Left ventricle myocardium inferior (tissue), 1 donor: ENCODE measurements at places on chromosomes 16 and 17.

DNA sequence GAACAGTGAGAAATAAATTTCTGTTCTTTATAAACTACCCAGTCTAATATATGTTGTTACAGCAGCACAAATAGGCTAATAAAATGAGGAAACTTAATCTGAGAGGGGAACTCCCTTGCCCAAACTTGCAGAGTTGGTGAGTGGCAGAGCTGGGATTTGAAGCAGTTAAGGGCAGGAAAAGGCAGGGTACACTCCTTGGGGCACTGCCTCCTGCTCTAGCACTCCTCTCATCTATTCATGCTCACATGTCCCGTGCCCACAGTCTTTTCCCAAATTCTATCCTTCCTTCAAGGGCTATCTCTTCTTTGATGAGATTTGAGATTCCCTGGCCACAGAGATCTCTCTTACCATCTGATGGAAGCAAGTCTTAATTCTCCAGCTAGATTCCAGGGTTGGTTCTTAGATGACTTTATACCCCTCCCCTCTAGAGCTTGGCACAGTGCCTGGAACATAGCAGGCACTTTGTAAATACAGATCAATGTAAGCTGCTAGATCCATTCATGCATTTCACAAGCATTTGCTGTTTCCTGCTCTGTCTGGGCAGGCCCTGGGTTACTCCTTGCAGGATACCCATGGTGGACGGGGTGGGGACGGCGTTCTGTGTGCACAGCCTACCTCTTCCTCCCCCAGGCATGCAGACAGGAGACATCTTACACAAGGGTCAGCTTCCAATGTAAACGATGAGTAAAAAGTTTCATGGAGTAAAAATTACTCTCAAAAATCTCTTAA lies 39.2 kb upstream of the ABCC12 start:
- no peak for DNase-seq

GRCh38 chr17:17180741-17181525 lies 25.2 kb downstream of the PLD6 start:
- peak; percentile 51 for DNase-seq

GRCh38 chr17:75751676-75752404 lies 13.2 kb downstream of the GALK1 start:
- no peak for DNase-seq

- DNase-seq: peak; percentile 20
Measured at GRCh38 chr16:31253642-31254045, 6.1 kb upstream of the ITGAM start.

- no peak for DNase-seq
Measured at GRCh38 chr16:83118365-83118764, 491.6 kb downstream of the CDH13 start.

DNA sequence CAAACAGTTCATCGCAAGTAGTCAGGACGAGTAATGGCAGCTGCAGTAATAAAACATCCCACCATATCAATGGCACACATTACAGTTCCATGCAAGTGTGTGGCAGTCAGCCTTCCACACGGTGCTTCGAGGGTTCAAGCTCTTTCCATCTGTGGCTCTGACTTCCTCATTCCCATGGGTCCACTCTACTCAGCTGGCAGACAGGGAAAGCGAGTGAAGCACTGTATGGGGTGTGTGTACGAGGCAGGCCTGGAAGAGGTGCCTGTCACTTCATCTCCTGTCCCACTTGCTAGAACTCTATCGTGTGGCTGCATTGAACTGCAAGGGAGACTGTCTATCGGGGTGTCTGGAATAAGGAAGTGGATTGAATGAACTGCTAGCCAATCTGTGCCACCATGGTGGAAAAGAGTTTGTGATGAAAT lies 160.6 kb downstream of the CPPED1 start:
- DNase-seq: no peak

GRCh38 chr17:83203073-83203471 lies 123.7 kb downstream of the METRNL start:
- DNase-seq: peak; percentile 50

DNA sequence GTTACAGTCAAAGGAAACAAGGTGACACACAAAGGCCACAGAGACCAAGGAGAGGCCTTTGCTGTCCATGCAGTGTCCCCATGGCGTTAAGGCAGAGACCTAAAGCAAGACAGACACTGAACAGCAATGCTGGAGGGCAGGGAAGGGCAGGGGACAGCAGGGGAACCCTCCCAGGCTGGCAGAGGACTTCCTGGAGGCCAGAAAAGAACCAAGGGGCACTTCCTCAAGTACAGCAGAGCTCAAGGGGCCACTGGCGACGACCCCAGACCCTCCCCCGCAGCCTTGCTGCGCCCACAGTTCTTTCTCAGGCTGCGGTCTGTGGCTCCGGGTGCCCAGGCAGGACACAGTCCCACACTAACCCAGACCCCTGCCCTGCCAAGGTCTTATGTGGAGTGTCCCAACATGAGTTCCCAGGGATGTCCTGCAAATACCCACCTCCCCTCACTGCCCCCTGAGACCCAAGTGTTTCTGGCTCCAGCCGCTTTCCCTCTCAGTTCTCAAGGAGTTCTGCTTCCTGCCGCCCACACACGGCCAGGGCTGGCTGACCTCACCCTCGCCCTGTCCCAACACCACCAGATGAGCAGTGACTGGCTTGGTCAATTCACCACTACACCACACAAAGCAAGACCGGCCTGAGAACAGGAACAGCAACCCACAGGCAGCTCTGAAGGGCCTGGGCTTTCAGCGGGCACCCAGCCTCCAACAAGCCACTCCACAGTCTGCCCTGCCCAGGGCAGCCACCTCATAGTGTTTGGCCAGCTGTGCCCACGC lies 4.2 kb downstream of the CLCN7 start:
- no peak for DNase-seq

DNA sequence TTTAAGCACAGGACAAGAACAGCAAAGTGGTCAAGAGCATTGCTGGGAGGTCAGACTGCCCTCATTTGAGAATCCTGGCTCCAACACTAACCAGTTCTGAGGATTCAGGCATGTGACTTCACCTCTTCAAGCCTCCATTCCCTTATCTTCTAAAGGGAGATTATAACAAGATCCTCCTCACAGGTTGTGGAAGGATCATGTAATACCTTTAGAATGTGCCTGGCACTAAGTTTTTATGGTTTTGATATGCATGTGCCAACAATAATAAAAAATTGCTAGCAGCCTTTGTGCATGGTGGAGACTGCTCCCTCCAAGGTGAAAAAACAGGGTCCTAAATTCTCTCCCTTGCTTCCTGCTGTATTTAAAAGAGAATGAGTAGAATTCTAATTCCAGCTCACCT lies 36.0 kb upstream of the ADAMTS18 start:
- DNase-seq: no peak

DNA sequence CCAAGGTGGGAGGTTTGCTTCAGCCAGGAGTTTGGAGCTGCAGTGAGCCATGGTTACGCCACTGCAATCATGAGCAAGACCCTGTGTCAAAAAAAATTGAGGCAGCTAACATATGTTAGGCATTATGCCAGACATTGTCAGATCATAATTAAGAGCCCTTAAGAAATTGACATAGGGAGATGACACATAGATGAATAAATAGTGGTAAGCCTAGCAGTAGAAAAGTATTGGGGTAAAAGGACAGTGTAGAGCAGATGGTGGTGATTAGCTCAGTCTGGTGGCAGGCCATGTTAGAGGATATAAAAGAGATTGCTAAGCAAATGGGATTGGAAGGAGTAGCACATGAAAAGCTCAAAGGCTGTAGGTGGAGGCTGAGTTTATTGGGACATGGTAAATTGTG lies 22.6 kb downstream of the SRCAP start:
- no peak for DNase-seq

GRCh38 chr16:58442547-58442946 lies 50.3 kb downstream of the GINS3 start:
- no peak for DNase-seq

DNA sequence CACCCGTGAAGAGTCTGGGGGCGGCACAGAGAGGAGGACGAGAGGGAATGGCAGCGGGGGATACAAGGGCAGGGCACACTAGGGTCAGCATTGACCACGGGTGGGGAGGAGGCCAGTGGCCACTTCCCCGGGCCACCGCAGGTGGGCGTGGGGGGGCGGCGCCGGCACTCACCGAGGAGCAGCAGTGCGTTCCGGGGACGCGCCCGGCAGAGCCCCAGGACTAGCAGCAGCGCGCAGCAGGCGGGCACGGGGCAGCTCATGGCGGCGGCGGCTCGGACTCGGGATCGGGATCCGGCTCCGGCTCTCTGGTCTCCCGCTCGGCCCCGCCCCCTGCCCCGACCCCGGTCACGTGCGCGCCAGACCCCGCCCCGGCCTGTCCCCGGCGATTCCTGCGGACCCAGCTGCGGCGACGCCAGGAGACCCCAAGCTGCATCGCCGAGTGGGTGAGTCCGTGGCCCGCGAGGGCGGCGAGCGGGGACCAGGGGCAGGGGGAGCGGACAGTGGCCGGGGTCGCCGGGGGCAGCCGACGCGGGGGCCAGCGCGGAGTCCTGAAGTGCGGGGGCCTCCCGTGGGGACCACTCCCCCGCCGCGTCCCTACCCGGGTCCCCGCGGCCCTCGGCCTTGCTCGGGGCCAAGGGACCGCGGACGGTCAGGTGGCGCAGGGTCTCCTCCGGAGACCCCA lies at the start of the genes SGSH and SLC26A11:
SGSH (minus strand) TSS at position 280 of the 682 bp plus-strand sequence; CDS start at position 260, 20 bp downstream.
SLC26A11 (plus strand) TSS at position 374 of the 682 bp plus-strand sequence. CDS start 1,134 bp downstream, outside the sequence.
- DNase-seq: peak; percentile 86

DNA sequence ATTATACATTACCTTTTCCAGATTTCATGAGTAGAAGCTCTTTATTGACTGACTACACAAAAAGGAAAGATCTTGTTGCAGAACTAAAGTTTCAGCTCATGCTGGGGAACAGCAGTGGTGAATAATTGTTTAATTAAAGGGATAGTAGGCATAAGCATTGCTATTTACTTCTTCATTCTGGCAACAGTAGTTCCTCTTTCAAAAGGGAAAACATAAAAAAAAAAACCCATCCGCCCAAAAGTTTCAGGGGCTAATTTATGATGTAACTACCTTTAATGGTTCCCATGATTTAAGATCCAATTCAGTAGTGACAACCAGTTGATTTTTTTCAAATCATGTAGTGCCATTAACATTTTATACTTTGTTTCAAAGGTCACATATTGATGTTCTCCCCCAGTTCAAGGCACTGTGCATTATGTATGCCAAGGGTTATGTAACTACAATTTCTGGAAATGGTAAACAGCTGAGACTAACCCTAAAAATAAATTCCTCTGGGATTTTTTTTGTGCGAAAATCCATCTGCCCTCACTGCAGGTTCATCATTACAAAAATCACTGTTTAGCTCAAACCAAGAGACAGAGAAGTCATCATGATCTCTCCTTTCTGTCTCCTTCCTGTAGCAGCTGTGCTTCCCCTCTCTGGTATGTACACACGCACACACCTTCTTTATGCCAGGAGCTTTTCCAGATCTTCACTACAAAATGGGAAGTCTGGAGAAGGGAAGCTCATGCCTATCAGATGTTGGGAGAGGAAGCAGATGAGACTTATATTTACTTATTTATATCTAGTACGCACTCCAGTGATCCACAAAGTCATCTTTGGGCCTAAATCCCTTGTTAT lies 2.2 kb upstream of the PHLPP2 start:
- DNase-seq: no peak

DNA sequence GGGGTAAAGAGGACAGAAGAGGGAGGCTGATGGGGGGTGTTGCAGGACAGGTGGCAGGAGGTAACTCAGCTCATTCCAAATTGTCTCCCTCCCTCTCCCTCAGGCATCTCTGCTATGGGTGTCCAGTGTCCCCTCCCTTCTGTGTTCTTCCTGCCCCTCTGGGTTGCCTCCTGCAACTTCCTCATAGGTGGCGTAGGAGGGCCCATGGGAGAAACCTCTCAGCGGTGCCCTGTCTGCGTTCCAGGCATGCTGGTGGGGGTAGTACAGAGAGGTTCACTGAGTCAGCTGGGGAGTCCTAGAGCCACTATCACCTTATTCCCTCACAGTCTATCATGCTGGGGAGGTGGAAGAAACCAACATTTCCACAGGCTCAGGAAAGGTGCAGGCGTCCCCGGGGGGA lies 14.7 kb upstream of the ODF4 start:
- no peak for DNase-seq

GRCh38 chr17:36827081-36827480 lies 110.2 kb upstream of the LHX1 start:
- DNase-seq: no peak

DNA sequence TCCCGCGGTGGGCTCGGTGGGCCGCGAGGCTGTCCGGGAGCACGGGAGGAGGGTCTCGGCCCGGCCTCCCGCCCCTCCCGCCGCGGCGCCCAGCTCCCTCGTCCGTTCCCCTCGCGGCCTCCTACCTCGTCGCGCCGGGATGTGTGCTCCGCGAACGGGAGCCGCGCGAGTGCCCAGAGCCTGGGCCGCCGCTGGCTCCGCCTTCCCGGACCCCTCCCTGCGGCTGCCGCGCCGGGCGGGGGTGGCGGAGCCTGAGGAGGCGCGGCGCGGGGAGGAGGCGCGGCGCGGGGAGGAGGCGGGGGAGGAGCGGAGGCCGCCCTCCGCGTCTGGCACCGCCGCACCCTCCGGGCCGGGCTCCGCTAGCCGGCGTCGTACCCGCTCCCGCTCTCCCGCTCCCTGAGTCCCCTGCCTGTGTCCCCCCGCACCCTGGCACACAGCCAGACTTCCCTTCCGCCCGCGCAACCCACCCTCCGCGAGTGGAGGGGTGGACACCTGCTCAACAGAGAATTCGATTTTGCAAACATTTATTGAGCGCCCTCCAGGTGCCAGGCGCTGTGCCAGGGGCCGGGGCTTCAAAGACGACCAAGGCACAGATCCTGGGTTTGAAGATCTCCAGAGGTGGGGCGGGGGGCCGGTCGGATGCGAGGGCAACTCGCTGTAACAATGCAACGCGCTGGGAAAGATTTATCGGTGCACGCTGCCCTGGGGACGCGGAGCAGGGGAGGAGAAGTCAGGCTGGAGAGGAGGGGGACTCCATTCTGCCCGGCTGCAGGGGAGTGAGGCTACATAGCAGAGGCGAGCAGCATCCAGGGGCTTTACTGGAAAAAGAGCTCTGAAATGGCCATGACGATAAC lies at the start of gene MPP3:
MPP3 (minus strand) TSS at position 171 of the 854 bp plus-strand sequence. CDS start 1,240 bp downstream, outside the sequence.
- peak; percentile 76 for DNase-seq

DNA sequence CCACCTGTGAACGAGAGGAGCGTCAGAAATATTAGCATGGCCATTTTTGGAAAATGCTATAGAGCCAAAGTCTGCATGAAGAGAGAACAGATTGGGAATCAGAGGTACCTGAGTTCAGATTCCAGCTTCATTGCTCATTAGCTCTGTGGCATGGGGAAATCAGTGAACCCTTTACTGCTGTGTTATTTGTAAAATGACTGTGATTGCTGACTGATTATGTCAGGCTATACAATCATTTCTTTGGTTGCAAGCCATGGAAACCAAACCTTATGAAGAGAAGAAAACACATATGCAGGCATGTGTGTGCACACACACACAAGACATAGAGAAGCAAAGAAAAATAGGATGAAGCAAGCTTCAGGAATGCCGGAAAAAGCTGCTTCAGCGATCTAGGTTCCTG lies 101.4 kb upstream of the HSBP1 start:
- DNase-seq: no peak
